ENCODE measurements at places on chromosomes 3 and 15. TPM values are rescaled to one million over a fixed set of nuclear protein-coding genes. Genes with fewer than 3 reads are reported as not detected.

The SATB1 gene
- 44.3 TPM for total RNA-seq

- peaks cover 79% of the 10 kb centered on the region for H3K27me3 ChIP-seq
- no peaks in the 10 kb centered on the region for H3K36me3 ChIP-seq
- H3K4me1 ChIP-seq: peaks cover 17% of the 10 kb centered on the region
- DNase-seq: no peak
- no peak overlapping the region for H3K4me3 ChIP-seq
Observed at GRCh38 chr15:51270706-51271105, 67.7 kb downstream of the CYP19A1 start.

- H3K36me3 ChIP-seq: no peaks in the 10 kb centered on the region
- no peaks in the 10 kb centered on the region for H3K4me1 ChIP-seq
- no peak for DNase-seq
- no peaks in the 10 kb centered on the region for H3K27me3 ChIP-seq
Observed at GRCh38 chr3:194893121-194893987, 207.7 kb downstream of the FAM43A start.

The CD80 gene
- total RNA-seq: not detected

The IMPG2 gene
- 0.11 TPM for total RNA-seq

The SLC12A8 gene
- not detected for total RNA-seq

- no peaks in the 10 kb centered on the region for H3K36me3 ChIP-seq
- no peak for DNase-seq
- peaks cover 8% of the 10 kb centered on the region for H3K4me1 ChIP-seq
- H3K27me3 ChIP-seq: no peaks in the 10 kb centered on the region
- H3K27ac ChIP-seq: no peak overlapping the region
- H3K4me3 ChIP-seq: no peak overlapping the region
Observed at GRCh38 chr3:102084006-102084405, 234.7 kb downstream of the NFKBIZ start.

The SOX14 gene
- total RNA-seq: not detected

The RETNLB gene
- total RNA-seq: not detected

The CCDC39 gene
- total RNA-seq: not detected

DNA sequence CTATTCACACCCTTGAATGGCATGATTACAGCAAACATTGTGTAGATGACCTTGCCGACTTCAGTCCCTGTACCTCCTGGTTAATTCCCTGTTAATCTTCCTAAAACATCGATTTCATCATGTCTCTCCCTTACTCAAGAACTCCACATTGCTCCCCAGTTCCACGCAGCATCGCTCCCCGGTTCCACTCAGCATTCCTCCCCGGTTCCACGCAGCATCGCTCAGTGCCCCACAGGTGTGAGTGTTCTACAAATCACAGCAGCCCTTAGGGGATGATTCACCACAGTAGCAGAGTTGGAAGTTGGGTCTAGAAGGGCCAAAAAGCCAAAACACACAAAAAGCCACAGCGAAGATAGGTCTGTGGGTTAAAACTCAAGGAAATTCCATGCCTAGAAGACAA lies 8.6 kb upstream of the TNK2 start:
- no peak overlapping the region for H3K27ac ChIP-seq
- no peaks in the 10 kb centered on the region for H3K36me3 ChIP-seq
- no peak overlapping the region for H3K4me3 ChIP-seq
- H3K27me3 ChIP-seq: peaks cover 59% of the 10 kb centered on the region

GRCh38 chr15:74726774-74727164 lies 1.4 kb upstream of the CYP1A1 start:
- peak overlapping the region; percentile 68 for H3K27ac ChIP-seq
- H3K27me3 ChIP-seq: no peaks in the 10 kb centered on the region
- no peaks in the 10 kb centered on the region for H3K36me3 ChIP-seq
- peaks cover 39% of the 10 kb centered on the region for H3K4me1 ChIP-seq
- DNase-seq: no peak

GRCh38 chr3:12393894-12394293 lies 90.4 kb upstream of the TSEN2 start:
- no peaks in the 10 kb centered on the region for H3K4me1 ChIP-seq
- H3K27me3 ChIP-seq: no peaks in the 10 kb centered on the region
- no peak for DNase-seq
- H3K4me3 ChIP-seq: no peak overlapping the region

DNA sequence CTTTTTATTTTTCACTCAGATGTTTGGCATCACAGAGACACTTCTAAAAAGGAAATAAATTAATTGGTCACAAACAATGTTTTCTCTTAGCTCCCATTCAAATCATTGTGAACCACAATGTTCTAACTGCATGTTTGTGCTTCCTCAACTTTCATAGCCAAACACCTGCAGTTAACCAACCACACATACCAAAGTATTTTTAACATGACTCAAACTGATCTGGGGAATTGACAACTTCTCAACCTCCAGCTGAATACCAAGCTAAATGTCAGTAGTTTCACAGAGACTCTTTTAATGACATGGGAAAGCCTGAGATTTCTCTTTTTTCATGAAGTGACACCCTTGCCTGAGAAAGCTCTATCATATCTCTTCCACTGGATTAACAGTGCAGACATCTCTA lies 217.9 kb upstream of the MME start:
- DNase-seq: no peak
- H3K27me3 ChIP-seq: no peaks in the 10 kb centered on the region
- H3K36me3 ChIP-seq: no peaks in the 10 kb centered on the region
- no peak overlapping the region for H3K4me3 ChIP-seq
- no peaks in the 10 kb centered on the region for H3K4me1 ChIP-seq
- H3K27ac ChIP-seq: no peak overlapping the region

GRCh38 chr15:31200735-31201151 lies 99.2 kb upstream of the TRPM1 start:
- peaks cover 15% of the 10 kb centered on the region for H3K4me1 ChIP-seq
- H3K36me3 ChIP-seq: no peaks in the 10 kb centered on the region
- DNase-seq: peak; percentile 82
- no peak overlapping the region for H3K27ac ChIP-seq
- no peaks in the 10 kb centered on the region for H3K27me3 ChIP-seq

GRCh38 chr15:58583171-58583908 lies 151.5 kb downstream of the LIPC start:
- H3K27ac ChIP-seq: no peak overlapping the region
- peaks cover 14% of the 10 kb centered on the region for H3K4me1 ChIP-seq
- H3K27me3 ChIP-seq: no peaks in the 10 kb centered on the region

The GATA2 gene
- 11.0 TPM for total RNA-seq

The GDPGP1 gene
- total RNA-seq: 15.5 TPM

- no peak for DNase-seq
- peak overlapping the region; percentile 65 for H3K27ac ChIP-seq
- H3K4me3 ChIP-seq: peak overlapping the region; percentile 4
- peaks cover 47% of the 10 kb centered on the region for H3K4me1 ChIP-seq
- no peaks in the 10 kb centered on the region for H3K36me3 ChIP-seq
Observed at GRCh38 chr3:188476935-188477334, 323.0 kb downstream of the LPP start.

Measured in left ventricle myocardium inferior (tissue), 1 donor.